ENCODE measurements at places on chromosomes 6 and 20. TPM values are rescaled to one million over a fixed set of nuclear protein-coding genes. Genes with fewer than 3 reads are reported as not detected.

The ZKSCAN8 gene
- total RNA-seq = 13.1 TPM

The NFATC2 gene
- total RNA-seq = 0.09 TPM

The SLC17A1 gene
- not detected for total RNA-seq

The MOG gene
- not detected for total RNA-seq

The DPPA5 gene
- not detected for total RNA-seq

The TTK gene
- total RNA-seq = 0.34 TPM

The TMEM63B gene
- total RNA-seq = 17.5 TPM

The RBBP8NL gene
- total RNA-seq = not detected

The JPH2 gene
- under 0.01 TPM for total RNA-seq

The HUS1B gene
- total RNA-seq = 0.43 TPM

The RAET1L gene
- total RNA-seq = not detected

The STX7 gene
- 34.3 TPM for total RNA-seq

The ETV7 gene
- 0.47 TPM for total RNA-seq

The PHACTR3 gene
- total RNA-seq = not detected

The TMEM244 gene
- total RNA-seq = 0.47 TPM

The TBC1D32 gene
- 10.1 TPM for total RNA-seq

The DZANK1 gene
- 0.47 TPM for total RNA-seq

The SIRPB2 gene
- total RNA-seq = not detected

The IP6K3 gene
- not detected for total RNA-seq

The KCNK16 gene
- total RNA-seq = not detected

The TFAP2D gene
- total RNA-seq = not detected

The SCGN gene
- not detected for total RNA-seq

The WFDC5 gene
- total RNA-seq = not detected

The ZNF311 gene
- 1.6 TPM for total RNA-seq
